Upper lobe of right lung (tissue), 1 donor: ENCODE measurements at places on chromosomes 7 and 10. TPM values are rescaled to one million over a fixed set of nuclear protein-coding genes. Genes with fewer than 3 reads are reported as not detected.

DNA sequence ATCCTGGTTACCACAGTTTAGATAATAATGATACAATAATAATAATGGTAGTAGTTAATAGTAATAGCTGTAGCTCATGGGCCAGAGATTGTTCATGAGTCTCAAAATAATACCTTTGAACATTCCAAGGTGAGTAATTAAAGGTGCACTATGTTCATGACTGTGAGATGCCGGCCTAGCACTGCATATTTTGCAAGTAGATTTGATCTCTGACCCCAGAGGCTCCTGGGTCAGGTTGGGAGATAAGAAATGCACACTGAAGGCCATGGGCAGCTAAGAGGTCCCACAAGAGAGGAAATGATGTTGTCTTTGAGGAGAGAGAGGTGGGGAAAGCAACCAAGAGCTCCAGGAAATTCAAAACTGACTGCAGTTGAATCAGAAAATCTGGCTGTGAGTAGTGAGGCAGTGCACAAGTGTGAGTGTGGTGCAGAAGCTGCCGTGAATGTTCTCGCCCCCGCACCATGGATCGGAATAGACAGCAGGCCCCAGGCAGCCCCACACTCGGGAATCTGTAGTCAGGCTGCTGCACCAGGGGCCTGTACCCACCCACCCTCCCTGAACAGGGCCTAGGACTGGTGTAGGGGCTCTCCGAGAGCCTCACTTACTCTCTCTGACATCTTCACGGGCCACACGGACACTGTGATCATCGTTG, 11.9 kb downstream of the CPXM2 start:
- no peaks in the 10 kb centered on the region for H3K4me1 ChIP-seq
- no peaks in the 10 kb centered on the region for H3K27me3 ChIP-seq
- H3K27ac ChIP-seq = no peak overlapping the region
- DNase-seq = no peak
- H3K4me3 ChIP-seq = no peak overlapping the region

- H3K4me3 ChIP-seq = no peak overlapping the region
- peak; percentile 85 for DNase-seq
- no peaks in the 10 kb centered on the region for H3K36me3 ChIP-seq
- H3K27ac ChIP-seq = no peak overlapping the region
- no peaks in the 10 kb centered on the region for H3K4me1 ChIP-seq
Measured at GRCh38 chr7:155796381-155797261, 15.6 kb downstream of the SHH start.

DNA sequence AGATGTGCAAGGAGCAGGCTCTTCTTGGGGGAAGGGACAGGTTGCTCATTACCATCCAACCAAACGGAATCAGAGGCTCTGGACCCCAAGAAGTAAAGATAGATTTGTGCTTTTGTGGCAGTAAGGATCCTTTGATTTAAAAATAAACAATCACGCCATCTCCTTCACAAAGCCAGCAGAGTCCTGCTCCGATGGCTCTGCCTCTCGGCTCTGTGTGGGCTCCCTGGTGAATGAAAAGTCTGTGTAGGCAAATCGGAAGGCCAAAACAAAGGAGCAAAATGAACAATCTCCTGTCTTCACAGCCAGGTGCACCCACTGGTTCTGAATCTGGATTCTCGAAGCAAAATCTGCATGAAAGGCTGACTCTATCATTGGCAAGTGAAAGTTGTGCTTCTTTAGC, 3.8 kb downstream of the PTPRN2 start:
- H3K27ac ChIP-seq = no peak overlapping the region
- peaks cover 56% of the 10 kb centered on the region for H3K27me3 ChIP-seq
- no peak overlapping the region for H3K4me3 ChIP-seq
- DNase-seq = no peak

- no peaks in the 10 kb centered on the region for H3K36me3 ChIP-seq
- H3K27me3 ChIP-seq = no peaks in the 10 kb centered on the region
- no peaks in the 10 kb centered on the region for H3K4me1 ChIP-seq
- H3K4me3 ChIP-seq = no peak overlapping the region
Measured at GRCh38 chr7:11376529-11376928, 402.9 kb downstream of the PHF14 start.

GRCh38 chr10:119597405-119598186, 832 bp upstream of the TIAL1 start:
- H3K27ac ChIP-seq = peak overlapping the region; percentile 99
- no peaks in the 10 kb centered on the region for H3K27me3 ChIP-seq
- H3K36me3 ChIP-seq = peaks cover 8% of the 10 kb centered on the region
- peak overlapping the region; percentile 93 for H3K4me3 ChIP-seq

- H3K27ac ChIP-seq = no peak overlapping the region
- H3K4me1 ChIP-seq = no peaks in the 10 kb centered on the region
- no peak for DNase-seq
- peaks cover 16% of the 10 kb centered on the region for H3K36me3 ChIP-seq
- H3K27me3 ChIP-seq = no peaks in the 10 kb centered on the region
Measured at GRCh38 chr7:124843336-124843735, 77.7 kb upstream of the GPR37 start.

- H3K4me3 ChIP-seq = no peak overlapping the region
- no peak for DNase-seq
- H3K27me3 ChIP-seq = no peaks in the 10 kb centered on the region
- no peaks in the 10 kb centered on the region for H3K4me1 ChIP-seq
- H3K36me3 ChIP-seq = no peaks in the 10 kb centered on the region
- H3K27ac ChIP-seq = no peak overlapping the region
Measured at GRCh38 chr7:44162785-44163395, 21.8 kb upstream of the MYL7 start.

DNA sequence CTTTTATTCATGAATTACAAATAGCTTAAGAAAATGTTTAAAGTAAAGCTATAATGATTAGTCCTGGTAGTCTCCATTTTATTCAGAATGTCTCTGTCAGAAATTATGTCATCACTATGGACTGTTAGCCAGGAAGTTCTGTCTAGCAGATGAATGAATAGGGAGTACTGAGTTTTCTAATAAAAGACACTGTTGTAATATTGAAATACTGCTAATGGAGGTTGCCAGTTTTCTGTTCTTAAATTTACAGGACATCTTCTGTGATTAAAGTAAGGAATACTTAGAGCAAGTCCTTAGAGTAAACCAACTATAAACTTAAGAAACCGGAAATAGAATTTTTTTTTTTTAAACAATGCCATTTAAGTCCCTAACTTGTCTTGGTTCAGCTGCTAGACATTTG, 309.8 kb downstream of the ADK start:
- H3K27me3 ChIP-seq = no peaks in the 10 kb centered on the region
- no peak overlapping the region for H3K4me3 ChIP-seq
- H3K4me1 ChIP-seq = no peaks in the 10 kb centered on the region

- no peaks in the 10 kb centered on the region for H3K27me3 ChIP-seq
- H3K4me1 ChIP-seq = peaks cover 17% of the 10 kb centered on the region
- H3K27ac ChIP-seq = no peak overlapping the region
- no peak overlapping the region for H3K4me3 ChIP-seq
- no peaks in the 10 kb centered on the region for H3K36me3 ChIP-seq
Measured at GRCh38 chr10:63724922-63725321, 203.7 kb downstream of the REEP3 start.

DNA sequence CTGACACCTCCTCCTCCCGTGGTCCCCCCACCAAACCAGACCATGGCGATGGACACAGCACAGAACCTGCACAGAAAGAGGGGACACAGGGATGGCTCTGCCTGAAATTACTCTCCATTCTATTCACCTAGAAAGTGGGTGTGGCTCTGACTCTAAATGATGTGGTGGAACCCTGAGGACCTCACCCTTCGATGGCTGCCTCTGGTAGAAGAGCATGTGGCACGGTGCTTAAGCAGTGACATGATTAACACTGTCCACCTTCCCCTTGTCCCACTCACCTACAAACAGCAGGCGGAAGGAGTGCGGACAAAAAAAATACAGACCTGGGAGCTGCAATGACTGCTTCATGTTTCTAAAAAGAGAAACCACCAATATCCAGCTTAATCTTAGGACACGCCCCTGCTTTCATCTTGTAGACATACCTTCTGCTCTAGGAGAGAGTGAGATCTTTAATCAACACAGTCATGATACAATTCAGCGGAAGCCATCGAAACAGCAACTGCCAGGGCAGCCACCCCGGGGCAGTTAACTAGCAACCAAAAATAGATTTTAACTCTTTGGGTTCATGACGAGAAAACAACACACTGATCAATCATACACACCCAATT, 11.4 kb downstream of the JCAD start:
- H3K27me3 ChIP-seq = no peaks in the 10 kb centered on the region
- no peak overlapping the region for H3K4me3 ChIP-seq
- H3K27ac ChIP-seq = peak overlapping the region; percentile 42
- H3K36me3 ChIP-seq = peaks cover 17% of the 10 kb centered on the region
- H3K4me1 ChIP-seq = peaks cover 23% of the 10 kb centered on the region
- DNase-seq = no peak

GRCh38 chr10:61662794-61663259, at the start of gene CABCOCO1:
Gene CABCOCO1 (plus strand): TSS chr10:61662929. CDS start chr10:61662973, 44 bp downstream.
- H3K4me1 ChIP-seq = no peaks in the 10 kb centered on the region
- H3K4me3 ChIP-seq = peak within 1 kb of the TSS; percentile 53
- H3K27ac ChIP-seq = peak within 1 kb of the TSS; percentile 65
- H3K27me3 ChIP-seq = no peaks in the 10 kb centered on the region
- DNase-seq = peak; percentile 88

DNA sequence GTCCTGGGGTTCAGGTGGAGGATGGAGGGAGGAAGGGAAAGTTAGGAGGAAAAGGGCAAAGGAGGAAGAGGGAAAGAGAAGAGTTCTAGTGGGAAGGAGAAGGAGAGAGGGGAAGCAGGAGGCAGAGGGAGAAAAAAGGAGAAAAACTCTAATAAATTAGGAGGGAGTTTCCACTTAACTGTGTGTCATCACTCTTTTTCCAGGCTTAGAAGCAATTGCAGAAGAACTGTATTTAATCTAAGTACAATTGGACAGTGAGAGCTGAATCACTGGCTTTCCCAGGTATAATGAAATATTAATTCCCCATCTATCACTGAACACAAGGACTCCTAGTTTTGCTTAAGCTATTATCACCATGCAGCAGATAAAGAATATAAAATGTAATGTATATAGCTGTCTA, 76.8 kb downstream of the CREB3L2 start:
- H3K27ac ChIP-seq = no peak overlapping the region
- H3K4me1 ChIP-seq = peaks cover 12% of the 10 kb centered on the region

- H3K4me3 ChIP-seq = no peak overlapping the region
- H3K36me3 ChIP-seq = no peaks in the 10 kb centered on the region
- H3K27ac ChIP-seq = no peak overlapping the region
- H3K4me1 ChIP-seq = no peaks in the 10 kb centered on the region
- H3K27me3 ChIP-seq = peaks cover 4% of the 10 kb centered on the region
Measured at GRCh38 chr7:299169-299568, 9.2 kb downstream of the FOXL3 start.

DNA sequence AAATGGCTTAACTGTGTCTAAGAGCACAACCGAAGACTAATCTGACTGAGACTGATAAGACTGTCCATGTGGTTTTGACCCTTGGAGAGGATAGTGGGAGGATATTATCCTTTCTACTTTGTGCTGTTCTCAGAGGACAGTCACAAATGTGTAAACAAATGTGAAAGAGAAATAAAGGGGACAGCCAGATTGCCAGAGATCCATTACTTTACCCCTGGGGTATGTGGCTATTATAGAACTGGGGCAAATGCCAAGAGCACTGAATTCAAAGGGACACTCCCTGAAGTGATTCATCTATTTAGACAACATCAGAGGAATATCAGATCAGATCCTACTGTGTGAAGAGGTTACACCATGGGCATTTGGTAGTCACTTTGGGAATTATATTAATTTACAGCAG, 154.7 kb downstream of the RNLS start:
- no peak for DNase-seq
- no peak overlapping the region for H3K4me3 ChIP-seq
- no peaks in the 10 kb centered on the region for H3K4me1 ChIP-seq
- no peaks in the 10 kb centered on the region for H3K36me3 ChIP-seq
- H3K27ac ChIP-seq = no peak overlapping the region

GRCh38 chr7:52639126-52639525, 396.3 kb upstream of the POM121L12 start:
- H3K4me3 ChIP-seq = no peak overlapping the region
- no peak for DNase-seq

DNA sequence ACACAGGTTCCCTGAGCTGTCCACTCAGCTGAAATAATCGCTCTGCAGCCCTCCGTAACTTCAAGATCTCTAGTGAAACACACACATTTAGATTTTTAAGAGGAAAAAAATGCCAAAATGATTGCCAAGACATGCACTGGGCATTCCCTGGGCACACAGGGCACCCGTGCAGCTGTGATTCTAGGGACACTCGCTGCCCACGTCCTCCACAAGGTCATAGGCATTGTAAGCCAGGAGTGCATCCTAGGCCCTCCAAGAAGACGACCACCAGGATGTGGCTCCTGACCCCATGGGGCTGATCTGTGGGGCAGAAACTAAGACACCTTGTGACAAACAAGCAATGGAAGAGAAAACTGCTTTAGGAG, 563.3 kb downstream of the PTPRN2 start:
- peak; percentile 27 for DNase-seq
- H3K36me3 ChIP-seq = no peaks in the 10 kb centered on the region
- no peaks in the 10 kb centered on the region for H3K27me3 ChIP-seq
- no peak overlapping the region for H3K4me3 ChIP-seq
- no peak overlapping the region for H3K27ac ChIP-seq

DNA sequence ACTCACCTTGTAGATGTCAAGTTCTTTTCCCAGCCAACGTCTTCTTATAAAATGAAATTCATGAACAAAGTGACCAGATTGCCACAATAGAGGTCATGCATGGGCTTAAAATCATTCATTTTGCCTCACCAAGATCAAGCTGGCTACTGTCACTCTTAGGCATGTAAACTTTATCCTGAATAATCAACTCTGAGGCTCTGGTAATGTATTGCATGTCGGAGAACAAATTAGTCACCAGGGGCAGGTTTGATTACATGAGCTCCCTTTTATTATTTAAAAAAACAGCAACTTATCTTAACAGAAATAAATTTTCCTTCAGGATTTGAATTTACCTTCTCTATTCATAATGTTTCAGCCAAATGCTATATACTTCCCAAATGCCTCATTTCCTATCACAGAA, 112.9 kb upstream of the SP4 start:
- H3K4me3 ChIP-seq = no peak overlapping the region
- H3K27ac ChIP-seq = no peak overlapping the region
- H3K4me1 ChIP-seq = no peaks in the 10 kb centered on the region
- no peaks in the 10 kb centered on the region for H3K27me3 ChIP-seq
- H3K36me3 ChIP-seq = no peaks in the 10 kb centered on the region
- DNase-seq = no peak

DNA sequence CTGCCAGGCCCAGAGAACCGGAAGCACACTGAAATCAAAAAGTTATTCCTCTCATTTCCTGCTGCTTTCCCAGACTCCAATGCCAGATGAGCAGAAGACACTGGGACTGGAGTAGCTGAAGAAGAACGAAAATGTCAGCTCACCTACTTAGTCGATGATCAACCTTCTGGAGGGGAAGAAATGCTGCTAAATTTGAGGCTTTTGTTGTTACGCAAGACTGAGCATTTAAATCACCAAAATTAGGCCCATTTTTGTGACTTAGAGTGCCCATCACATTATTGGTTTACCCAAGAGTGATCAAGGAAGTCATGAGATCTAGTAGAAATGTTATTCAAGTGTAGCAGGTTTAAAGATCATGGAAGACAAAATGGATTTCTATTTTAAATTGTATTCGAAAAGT, 182.1 kb upstream of the PLXDC2 start:
- no peaks in the 10 kb centered on the region for H3K27me3 ChIP-seq
- no peak overlapping the region for H3K27ac ChIP-seq
- H3K4me1 ChIP-seq = peaks cover 3% of the 10 kb centered on the region
- no peak for DNase-seq
- no peak overlapping the region for H3K4me3 ChIP-seq

PAPSS2 gene
- 210 TPM for total RNA-seq

FBXO24 gene
- 1.4 TPM for total RNA-seq

CALN1 gene
- total RNA-seq = not detected

RRP12 gene
- total RNA-seq = 23.7 TPM

PEX1 gene
- 14.2 TPM for total RNA-seq

GATA3 gene
- 3.2 TPM for total RNA-seq

TDRD1 gene
- 0.14 TPM for total RNA-seq

PLXNA4 gene
- total RNA-seq = 7.2 TPM

OR2A12 gene
- total RNA-seq = not detected
